ENCODE measurements at places on chromosomes 4 and X.

GRCh38 chr4:11470438-11471045 is 41.8 kb upstream of the HS3ST1 start:
- DNase-seq, result no peak

GRCh38 chr4:6902318-6903042 is 7.1 kb upstream of the TBC1D14 start:
- DNase-seq, result no peak

DNA sequence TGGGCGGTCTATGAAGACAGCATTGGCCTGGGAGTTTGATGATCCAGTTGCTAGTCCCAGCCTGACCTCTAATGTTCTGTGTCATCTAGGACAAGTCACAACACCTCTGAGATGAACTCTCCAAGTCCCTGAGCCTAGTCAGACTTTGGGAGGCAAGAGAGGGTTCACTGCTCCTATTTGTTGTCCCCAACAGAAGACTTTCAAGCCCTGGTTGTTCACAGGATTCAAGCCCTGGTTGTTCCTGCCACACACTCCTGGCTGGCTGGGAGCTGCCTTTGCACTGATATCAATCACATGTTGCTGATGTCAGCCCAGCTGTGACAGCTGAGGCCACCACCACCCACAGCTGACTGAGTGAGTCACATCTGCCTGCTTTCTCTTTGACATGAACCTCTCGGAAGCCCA is 253.2 kb upstream of the RASGEF1B start:
- no peak for DNase-seq

- DNase-seq, result no peak
These were observed 50.6 kb downstream of the NHS start for GRCh38 chrX:17425551-17425950.

- no peak for DNase-seq
These were observed 313.8 kb downstream of the CAMK2D start for GRCh38 chr4:113447769-113448168.

DNA sequence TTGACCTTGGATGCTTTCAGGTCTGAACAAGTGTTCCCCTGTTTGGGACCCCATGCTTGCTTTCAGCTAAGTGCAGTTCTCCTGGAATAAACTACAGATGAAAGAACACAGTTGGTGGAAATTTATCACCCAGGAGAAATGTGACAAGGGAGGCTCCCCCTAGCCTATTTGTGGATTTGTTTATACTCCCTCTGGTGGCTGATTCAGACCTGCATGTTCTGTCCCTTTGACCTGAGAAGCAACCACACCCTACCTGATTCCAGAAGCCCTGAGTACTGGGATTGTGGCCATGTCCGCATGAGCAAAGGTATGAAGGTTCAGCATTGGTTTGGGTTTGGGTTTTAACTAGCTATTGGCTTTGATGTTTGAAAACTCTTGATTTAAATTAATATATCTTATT is 440.9 kb downstream of the MID1IP1 start:
- DNase-seq, result no peak

GRCh38 chr4:3870567-3870962 is 104.4 kb downstream of the ADRA2C start:
- no peak for DNase-seq

- no peak for DNase-seq
These were observed 10.9 kb upstream of the PPP2R3B start for GRCh38 chrX:397575-397974.

DNA sequence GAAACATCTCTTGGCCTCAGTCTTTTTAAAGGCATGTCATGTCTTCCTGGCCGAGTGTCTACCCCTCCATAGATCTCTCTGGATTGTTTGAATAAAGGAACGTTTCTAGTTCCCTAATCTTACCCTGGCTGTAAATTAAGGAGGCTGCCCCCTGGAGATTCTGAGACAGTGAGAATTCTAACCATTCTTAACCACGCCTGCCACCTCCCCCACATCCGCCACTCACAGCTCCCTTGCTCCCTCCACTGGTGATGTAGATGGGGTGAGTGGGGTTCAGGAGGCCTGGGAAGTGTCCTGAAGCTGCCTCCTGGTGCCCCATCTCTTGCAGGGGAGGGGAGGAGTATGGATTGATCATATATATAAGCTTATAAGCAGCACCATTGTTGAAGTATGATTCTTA is 48.0 kb upstream of the TRIM2 start:
- DNase-seq, result no peak

GRCh38 chrX:153064061-153064460 is 7.8 kb downstream of the PNMA3 start:
- DNase-seq, result no peak

DNA sequence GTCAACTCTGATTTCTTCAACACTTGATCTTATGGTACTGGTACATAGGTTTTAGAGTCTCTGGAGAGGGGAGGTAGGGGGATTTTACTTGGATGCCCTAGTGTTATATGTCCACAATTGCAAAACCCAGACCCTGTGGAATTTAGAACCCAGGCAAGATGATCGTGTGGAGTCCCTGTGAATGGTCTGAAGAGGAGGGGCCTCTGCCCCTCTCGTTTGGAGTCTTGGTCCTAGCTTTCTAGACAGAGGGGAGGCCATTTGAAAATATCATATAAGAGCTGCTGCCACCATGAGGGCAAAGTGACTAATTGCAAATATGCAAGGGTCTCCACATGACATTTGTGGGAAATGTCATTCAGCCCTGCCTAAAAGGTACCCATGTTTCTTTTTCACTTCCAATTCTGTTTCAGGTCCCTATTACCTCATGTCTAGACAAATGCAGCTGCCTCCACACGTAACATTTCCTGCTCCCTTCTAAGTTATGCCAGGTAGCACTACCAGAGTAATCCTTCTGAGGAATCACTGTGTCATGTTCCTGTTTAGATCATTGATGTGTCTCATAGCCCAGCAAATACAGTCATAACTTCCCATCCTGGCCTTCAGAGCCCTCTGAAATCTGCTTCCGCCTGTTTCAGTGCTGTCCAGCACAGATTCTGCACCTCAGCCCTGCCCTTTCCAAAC is 126.8 kb downstream of the KLHL8 start:
- DNase-seq, result no peak
